ENCODE measurements at places on chromosomes 2 and 18.

GRCh38 chr2:199148076-199148845 lies 309.5 kb downstream of the SATB2 start:
- no peaks in the 10 kb centered on the region for H3K27me3 ChIP-seq
- DNase-seq = no peak
- H3K4me3 ChIP-seq = no peak overlapping the region
- H3K36me3 ChIP-seq = no peaks in the 10 kb centered on the region

DNA sequence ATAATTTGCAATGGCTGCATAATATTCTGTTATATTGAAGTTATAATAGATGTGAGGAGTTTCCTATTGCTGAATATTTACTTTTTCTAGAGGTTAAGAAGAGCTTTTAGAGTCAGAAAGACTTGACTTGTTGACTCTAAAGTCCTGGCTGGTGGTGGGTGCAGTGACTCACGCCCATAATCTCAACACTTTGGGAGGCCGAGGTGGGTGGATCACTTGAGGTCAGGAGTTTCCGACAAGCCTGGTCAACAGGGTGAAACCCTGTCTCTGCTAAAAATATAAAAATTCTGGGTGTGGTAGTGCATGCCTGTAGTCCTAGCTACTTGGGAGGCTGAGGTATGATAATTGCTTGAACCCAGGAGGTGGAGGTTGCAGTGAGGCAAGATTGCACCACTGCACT lies 33.9 kb upstream of the ATIC start:
- H3K4me3 ChIP-seq = no peak overlapping the region
- no peak overlapping the region for H3K27ac ChIP-seq
- H3K27me3 ChIP-seq = no peaks in the 10 kb centered on the region
- no peak for DNase-seq
- no peaks in the 10 kb centered on the region for H3K4me1 ChIP-seq

- DNase-seq = no peak
- H3K36me3 ChIP-seq = no peaks in the 10 kb centered on the region
- peaks cover 21% of the 10 kb centered on the region for H3K4me1 ChIP-seq
- peaks cover 79% of the 10 kb centered on the region for H3K27me3 ChIP-seq
- H3K4me3 ChIP-seq = no peak overlapping the region
These were observed 2.7 kb upstream of the BCL11A start for GRCh38 chr2:60556175-60556574.

DNA sequence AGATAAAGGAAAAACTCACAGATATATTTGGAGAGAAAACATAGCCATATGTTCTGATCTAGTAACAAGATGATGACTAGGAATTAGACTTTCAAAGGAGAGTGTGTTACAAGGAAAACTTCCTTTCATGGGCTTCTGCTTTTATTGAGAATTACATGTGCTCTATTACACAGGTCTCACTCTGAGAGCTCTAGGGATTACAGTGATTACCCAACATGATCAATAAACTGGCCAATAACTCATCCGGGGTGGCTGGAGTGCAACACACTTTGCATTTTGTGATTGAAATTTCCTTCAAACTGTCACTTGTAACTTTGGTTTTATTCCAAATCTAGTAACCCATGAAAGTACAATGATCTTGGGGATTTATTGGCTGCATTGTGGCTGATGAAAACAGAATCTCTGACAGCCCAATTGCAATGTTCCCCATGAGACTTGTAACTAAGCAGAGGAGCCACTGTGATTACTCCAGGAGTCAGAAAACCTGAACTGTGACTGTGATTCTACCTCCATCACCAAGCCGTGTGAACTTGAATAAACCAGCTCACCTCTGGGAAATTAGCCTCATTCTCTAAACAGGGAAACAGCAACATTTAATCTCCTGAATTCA lies 40.2 kb upstream of the LRRC30 start:
- no peaks in the 10 kb centered on the region for H3K4me1 ChIP-seq
- H3K4me3 ChIP-seq = no peak overlapping the region
- H3K27me3 ChIP-seq = no peaks in the 10 kb centered on the region
- H3K27ac ChIP-seq = no peak overlapping the region

Data from activated naive CD8-positive, alpha-beta T cell treated with anti-CD3 and anti-CD28 coated beads, Interleukin-2, amount 10 ng/mL, durations not matched to agents 7 days and 5 days (primary cell).